Gastrocnemius medialis (tissue), 4 donors: ENCODE measurements at places on chromosomes 2 and 18. TPM values are rescaled to one million over a fixed set of nuclear protein-coding genes. Genes with fewer than 3 reads are reported as not detected.
A peak's percentile ranks its signal among the peaks of the same experiment; 100 is the strongest.

KATNAL2 gene
- total RNA-seq, result not detected

NAT8 gene
- not detected for total RNA-seq

CDCA7 gene
- total RNA-seq, result not detected

SERPINB4 gene
- total RNA-seq, result 0.13 TPM

RNF125 gene
- total RNA-seq, result 6.4 TPM

DNA sequence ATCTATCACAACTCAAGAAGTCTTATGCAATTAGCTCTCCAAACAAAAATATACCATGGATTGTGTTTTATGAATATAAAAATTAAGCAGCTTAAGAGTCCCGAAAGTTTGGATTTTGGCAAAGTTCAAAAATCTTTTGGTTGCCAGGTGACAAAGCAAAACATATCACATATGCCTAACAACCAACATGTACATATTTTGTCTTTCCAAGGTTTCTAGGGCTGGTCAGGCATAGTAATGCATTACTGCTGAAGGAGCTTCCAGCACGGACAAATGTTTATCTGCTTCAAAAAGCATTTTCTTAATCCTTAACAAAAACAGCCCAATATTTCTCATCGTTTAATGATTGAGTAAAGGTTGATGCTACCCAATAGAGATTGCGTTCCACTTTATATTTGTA is 1327.1 kb upstream of the ZEB2 start:
- H3K27me3 ChIP-seq, result no peaks in the 10 kb centered on the region
- H3K27ac ChIP-seq, result no peak overlapping the region
- H3K36me3 ChIP-seq, result no peaks in the 10 kb centered on the region
- no peak for DNase-seq

- no peak for DNase-seq
- no peaks in the 10 kb centered on the region for H3K27me3 ChIP-seq
- no peak overlapping the region for H3K4me3 ChIP-seq
- no peaks in the 10 kb centered on the region for H3K4me1 ChIP-seq
- no peak overlapping the region for H3K27ac ChIP-seq
These were observed 217.8 kb downstream of the OSR1 start for GRCh38 chr2:19140463-19141208.

DNA sequence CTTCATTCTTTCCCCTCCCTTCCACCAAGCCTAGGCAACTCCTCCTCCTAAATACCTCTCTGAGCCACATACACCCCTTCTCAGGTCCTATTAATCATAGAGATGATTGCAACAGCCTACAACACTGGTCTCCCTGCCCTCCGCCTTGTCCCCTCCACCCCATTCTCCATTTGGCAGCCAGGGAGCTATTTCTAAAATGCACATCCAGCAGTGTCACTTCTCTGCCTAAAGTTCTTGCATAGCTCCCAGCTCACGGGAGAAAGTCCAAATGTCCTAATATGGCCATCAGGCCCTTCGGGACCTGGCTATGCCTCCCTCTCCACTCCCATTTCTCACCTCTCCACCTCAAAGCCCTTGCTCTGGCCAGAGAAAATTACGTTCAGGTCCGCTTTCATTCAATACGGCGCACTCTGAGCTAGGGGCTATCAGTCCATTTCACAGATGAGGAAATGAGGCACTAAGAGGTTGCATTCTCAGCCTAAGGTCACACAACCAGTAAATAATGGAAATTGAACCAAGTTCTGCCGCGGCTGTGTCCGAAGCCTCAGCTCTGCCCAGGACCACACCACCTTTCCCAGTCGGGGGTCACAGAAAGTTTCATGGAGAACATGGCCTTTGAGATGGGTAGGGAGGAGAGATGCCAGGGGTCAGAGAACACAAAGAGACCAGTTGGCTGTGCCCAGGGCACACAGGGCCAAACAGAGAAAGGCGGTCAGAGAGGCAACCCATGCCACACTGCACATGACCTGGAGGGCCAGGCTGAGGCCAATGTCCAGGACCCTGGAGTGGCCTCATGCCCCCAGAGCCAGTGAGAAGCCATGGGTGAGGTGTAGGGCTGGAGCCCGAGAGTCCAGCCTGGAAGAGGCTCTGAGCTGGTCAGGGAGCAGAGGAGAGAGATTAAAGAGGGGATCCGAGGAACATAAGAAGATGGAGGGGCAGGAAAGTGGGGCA is 72.8 kb downstream of the TNS1 start:
- H3K4me1 ChIP-seq, result peaks cover 94% of the 10 kb centered on the region
- no peaks in the 10 kb centered on the region for H3K36me3 ChIP-seq
- no peak for DNase-seq
- H3K4me3 ChIP-seq, result no peak overlapping the region

- H3K4me1 ChIP-seq, result peaks cover 52% of the 10 kb centered on the region
- peak overlapping the region; percentile 98 for H3K27ac ChIP-seq
- H3K36me3 ChIP-seq, result no peaks in the 10 kb centered on the region
- no peaks in the 10 kb centered on the region for H3K27me3 ChIP-seq
These were observed 814 bp downstream of the FZD7 start for GRCh38 chr2:202034249-202035088.

DNA sequence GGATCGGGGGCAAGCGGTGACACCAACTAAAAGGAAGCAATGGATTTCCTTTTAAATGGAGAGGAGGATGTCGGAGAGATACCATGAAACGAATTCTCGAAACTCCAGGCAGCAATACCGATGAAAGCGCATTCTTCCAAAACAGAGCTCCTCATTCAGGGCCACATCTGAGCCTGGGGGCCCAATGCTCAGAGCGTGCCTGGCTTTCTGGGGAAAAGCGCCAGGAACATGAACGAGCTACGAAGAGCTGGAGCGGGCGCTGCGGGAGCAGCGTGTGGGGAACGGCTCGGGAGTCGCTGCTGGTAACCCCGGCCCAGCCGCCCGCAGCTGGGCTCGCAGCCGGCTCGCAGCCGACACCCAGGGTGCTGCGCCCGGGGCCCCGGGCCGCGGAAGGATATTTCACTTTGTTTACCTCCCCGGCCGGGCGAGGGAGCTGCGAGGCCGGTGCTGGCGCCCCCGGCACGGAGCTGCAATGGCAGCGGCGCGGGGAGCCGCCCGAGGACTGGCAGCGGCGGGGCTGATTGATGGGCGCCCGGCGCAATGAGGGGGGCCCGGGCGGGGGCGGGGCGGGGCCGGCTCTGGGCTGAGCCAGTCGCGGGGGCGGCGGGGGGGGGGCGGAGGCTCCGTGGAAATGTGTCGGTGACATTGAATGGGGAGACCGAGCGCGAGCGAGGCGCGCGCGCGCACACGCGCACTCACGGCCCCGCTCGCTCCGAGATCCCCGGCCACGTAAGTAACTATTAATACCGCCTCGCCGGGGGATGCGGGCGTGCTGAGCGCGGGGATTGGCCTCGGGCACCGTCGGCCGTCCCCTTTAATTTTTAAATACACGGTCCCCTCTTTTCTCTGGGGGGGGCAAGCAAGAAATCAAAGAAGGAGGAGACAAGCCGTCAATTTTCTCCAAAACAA is at the start of gene TRIB2:
TSS of gene TRIB2 (plus strand) at position 655 of the 909 bp plus-strand sequence. CDS start 1,372 bp downstream, outside the sequence.
- peaks cover 36% of the 10 kb centered on the region for H3K4me1 ChIP-seq
- H3K27ac ChIP-seq, result peak within 1 kb of the TSS; percentile 92
- peak within 1 kb of the TSS; percentile 93 for H3K4me3 ChIP-seq
- no peaks in the 10 kb centered on the region for H3K36me3 ChIP-seq

GRCh38 chr2:197850882-197851450 is 46.6 kb downstream of the PLCL1 start:
- no peak overlapping the region for H3K27ac ChIP-seq
- no peak overlapping the region for H3K4me3 ChIP-seq
- no peak for DNase-seq
- H3K4me1 ChIP-seq, result peaks cover 54% of the 10 kb centered on the region
- no peaks in the 10 kb centered on the region for H3K36me3 ChIP-seq
- H3K27me3 ChIP-seq, result no peaks in the 10 kb centered on the region

DNA sequence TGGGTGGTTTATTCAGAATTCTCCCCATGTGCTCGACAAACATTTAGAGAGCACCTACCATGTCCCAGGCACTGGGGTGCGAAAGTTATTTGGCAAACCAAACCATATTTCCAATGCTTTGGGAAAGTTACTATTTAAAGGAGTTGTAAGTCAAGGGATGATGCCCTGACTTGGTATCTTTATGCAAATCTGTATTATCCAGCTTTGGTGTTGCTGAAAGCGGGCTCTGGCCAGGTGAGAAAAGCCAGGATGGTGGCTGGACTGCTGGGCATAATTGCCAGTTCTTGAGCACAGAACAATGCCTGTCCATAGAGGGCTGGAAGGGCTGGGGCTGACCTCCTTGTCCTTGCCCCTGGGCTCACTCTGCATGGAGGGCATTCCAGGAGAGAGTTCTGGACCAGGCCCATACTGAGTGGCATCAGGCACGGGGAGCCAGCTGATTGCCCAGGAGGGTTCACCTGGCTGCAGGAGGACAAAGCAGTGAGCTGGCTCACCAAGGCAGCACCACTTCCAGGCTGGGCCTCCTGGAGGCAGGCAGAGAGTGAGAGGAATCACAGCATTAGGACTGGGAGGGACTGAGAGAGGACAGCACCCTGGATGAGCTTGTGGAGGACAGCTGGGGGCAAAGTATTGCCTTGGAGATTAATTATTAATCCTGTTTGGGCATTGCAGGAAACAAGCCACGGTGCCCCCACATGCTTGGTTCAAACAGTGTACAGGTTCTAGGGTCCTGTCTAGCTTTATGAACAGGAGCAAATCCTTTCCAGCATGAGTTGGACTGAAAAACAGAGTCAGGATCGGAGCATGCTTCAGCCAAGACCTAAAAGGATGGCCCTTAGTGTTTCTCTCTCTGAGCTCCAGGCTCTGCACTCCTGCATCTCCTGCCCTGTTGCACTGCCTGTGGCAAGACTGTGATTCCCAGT is 7.1 kb downstream of the KHK start:
- H3K4me3 ChIP-seq, result no peak overlapping the region
- no peak overlapping the region for H3K27ac ChIP-seq
- H3K36me3 ChIP-seq, result no peaks in the 10 kb centered on the region
- no peaks in the 10 kb centered on the region for H3K27me3 ChIP-seq
- H3K4me1 ChIP-seq, result peaks cover 5% of the 10 kb centered on the region

DNA sequence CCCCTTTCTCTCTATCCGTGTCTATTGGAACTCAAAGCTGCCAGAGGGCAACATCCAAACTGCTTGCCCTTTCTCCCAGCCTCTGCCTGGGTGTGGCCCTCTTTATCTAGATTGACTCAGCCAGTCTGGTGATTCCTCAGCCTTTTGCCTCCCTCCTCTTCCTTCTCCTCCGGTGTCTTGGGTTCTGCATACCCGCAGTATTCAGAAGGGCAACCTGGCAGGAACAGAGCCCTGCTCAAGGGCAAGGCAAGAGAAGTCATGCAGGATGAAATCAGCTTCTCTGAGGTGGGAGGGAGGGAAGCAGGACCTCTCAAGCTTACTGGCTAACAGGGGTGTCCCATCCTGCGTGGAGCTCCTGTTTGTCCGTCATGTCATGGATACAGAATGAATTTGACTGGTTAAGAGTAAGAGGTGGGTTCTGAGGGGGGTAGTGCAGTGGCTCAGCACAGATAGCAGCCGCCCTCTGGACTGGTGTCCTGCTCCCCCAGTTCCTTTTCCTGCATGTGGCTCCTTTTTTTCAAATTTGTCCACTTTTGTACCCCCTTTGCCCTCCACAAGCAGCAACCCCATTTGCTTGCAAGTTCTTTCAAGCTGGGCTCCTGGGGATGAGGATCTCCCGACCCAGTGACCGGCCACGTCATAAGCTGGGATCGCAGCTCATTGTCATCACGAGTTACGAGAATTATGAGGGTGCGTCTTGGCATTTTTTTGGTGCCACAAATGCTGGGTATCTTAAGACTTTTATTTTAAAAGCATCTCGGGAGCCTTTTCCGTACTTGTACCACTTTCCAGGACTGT is 154.1 kb downstream of the FHOD3 start:
- peaks cover 3% of the 10 kb centered on the region for H3K4me1 ChIP-seq
- H3K27me3 ChIP-seq, result no peaks in the 10 kb centered on the region
- H3K36me3 ChIP-seq, result no peaks in the 10 kb centered on the region
- H3K4me3 ChIP-seq, result no peak overlapping the region

DNA sequence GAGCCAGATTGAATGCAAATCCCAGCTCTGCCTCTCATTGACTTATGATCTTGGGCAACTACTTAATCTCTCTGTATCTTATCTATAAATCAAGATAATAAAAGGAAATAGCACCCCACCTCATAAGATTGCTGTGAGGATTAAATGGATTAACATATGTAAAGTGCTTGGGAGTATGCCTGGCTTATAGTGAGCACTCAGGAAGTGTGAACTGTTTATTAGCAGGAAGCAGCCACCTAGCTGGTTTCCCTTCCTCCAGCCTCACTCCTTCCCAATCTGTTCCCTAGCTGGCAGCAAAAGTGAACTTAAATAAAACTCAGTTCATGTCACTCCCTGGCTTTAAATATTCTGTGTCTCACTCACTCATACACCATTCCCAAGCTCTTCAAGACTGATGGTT is 526.6 kb upstream of the PKDCC start:
- no peaks in the 10 kb centered on the region for H3K4me1 ChIP-seq
- no peak overlapping the region for H3K4me3 ChIP-seq
- H3K27me3 ChIP-seq, result no peaks in the 10 kb centered on the region
- no peak overlapping the region for H3K27ac ChIP-seq
- no peaks in the 10 kb centered on the region for H3K36me3 ChIP-seq
- no peak for DNase-seq

DNA sequence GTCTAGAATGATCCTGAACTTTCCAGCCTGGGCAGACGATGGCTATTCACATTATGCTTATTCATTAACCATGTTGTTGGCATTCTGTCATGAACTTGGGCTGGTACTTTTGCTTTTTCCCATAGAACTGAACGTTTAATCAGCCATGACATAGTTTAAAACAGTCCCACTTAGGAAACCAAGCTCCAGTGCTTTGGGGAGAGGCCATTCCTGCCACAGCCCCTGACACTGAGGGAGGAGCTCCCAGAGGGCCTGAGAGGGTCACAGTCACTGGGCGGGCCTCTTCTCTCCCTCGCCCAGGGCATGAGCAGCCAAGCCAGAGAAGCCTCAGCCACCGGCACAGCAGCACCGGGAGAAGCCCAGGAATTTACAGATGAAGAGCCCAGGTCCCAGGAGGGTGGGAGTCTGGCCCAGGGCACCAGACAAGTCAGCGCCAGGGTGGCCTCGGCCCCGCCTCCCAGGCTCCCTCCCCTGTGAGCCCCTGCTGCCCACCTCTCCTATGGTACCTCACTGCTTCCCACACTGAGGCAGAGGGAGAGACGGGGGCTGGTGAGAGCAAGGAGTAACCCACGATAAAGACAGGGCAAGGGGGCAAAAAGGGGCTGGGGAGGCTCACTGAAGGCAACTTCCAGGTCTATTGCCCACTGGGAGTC is 33.6 kb downstream of the MAL start:
- no peaks in the 10 kb centered on the region for H3K27me3 ChIP-seq
- H3K27ac ChIP-seq, result no peak overlapping the region
- DNase-seq, result no peak
- no peak overlapping the region for H3K4me3 ChIP-seq
- H3K4me1 ChIP-seq, result no peaks in the 10 kb centered on the region

GRCh38 chr2:7752291-7752690 is 835.1 kb downstream of the RNF144A start:
- H3K27me3 ChIP-seq, result no peaks in the 10 kb centered on the region
- no peak for DNase-seq
- no peak overlapping the region for H3K4me3 ChIP-seq
- H3K27ac ChIP-seq, result no peak overlapping the region
- no peaks in the 10 kb centered on the region for H3K4me1 ChIP-seq

DNA sequence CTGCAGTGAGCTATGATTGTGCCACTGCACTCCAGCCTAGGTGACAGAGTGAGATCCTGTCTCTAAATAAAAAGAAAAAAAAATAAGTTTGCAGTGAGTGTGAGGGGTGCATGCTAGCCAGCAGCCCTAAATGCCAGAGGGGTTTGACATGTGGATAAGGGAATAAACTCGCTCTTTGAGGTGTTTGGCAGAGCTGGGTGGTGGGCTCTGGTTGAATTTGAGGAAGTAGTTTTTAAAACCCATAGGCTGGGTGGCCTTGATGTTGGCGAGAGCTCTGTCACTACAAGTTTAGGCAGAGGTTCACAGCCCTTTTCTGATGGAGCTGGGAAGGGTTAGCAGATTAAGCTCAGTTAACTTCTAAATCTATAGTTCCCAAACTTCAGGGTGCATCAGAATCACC is 3.1 kb downstream of the ANXA4 start:
- H3K27me3 ChIP-seq, result no peaks in the 10 kb centered on the region
- no peak overlapping the region for H3K4me3 ChIP-seq
- H3K27ac ChIP-seq, result no peak overlapping the region
